ENCODE measurements at places on chromosomes 4 and X.

DNA sequence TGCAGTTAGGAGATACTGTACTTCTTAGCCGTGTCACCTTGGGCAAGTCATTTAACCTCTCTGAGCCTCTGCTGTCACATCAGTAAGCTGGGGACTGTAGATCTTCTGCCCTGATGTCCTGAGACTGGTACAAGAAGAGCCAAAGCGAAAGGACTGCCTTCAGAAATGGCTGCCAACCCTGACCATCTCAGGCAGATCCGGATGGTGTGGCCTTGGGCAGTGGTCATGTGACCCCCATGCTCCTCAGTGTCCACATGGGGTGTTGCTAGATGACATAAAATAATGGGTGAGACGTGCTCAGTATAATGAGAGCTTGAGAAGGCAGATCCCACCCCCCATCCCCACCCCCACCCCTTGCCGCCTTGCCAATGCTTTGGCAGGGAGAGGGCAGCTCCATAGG lies 60.4 kb upstream of the MTM1 start:
- DNase-seq = no peak

DNA sequence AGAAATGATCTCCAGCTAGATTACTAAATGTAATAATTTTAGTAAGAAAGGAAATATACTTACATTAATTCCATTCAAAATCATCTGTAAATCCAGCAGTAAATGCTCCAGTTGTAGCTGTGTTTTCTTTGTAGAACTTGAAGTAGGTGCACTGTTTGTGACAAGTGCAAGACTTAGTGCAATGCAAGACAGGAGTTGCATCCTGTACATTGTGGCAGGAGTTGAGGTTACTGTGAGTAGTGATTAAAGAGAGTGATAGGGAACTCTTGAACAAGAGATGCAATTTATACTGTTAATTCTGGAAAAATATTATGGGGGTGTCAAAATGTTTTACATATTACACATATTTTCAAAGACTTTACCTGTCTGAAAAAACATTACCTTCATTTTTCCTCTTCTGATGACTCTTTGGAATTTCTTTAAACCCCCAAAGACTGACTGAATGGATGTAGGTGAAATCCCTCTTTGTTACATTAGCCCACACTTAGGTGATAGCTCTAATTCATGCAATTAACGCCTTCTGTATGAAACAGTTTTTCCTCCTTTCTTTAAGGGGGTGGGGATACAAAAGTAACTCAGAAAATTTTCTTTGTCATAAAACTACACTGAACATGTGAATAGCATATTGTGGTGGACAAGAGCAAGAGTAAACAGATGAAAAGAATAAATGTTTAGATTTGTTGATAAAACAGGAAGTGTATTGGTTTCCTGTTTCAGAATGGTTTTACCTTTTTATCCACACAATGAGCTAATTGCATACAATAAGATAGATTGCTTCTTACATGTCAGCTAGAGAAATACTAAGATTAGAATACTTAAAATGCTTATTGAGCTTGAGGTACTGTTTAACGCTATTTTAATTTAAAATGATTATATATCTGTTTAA lies at the start of gene IL2:
IL2 (minus strand) TSS at position 495 of the 886 bp plus-strand sequence; CDS start at position 210, 285 bp downstream.
- DNase-seq = no peak

GRCh38 chr4:41423117-41423516 lies 114.8 kb upstream of the LIMCH1 start:
- DNase-seq = no peak

DNA sequence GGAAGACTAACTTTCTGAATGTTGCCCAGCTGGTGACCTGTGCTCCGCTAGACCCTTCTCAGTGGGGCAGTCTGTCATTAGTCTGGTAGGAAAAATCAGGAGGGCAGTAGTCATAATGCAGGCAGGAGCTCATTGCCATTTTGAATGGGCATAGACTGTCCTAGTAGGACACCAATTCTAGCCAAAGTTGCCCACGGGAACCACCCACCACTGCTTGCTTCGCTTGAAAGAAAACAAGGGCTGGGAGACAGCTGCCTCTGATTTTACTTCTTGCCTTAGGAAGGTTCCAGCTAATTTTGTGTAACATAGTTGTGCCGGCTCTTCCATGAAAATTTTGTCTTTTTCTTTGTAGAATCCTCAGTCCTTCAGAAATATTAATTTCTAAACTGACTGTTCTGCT lies 23.3 kb downstream of the HOPX start:
- no peak for DNase-seq

DNA sequence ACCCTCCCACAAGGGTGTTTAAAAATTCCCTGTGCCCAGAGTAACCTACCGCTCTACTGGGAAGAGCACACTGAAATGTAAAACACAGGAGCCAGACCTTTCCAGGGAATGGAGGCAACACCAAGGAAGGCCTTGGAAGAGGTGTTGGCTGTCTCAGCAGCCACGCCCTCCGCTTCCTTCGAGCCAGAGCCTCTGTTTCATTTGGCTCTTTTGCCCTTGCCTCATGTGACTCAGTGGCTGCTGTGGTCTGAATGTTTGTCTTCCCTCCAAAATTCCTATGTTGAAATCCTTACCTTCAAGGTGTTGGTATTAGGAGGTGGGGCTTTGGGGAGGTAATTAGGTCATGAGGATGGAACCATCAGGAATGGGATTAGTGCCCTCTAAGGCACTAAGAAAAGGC lies 11.3 kb downstream of the SCD5 start:
- no peak for DNase-seq

- no peak for DNase-seq
Observed at GRCh38 chr4:93317561-93317960, 511.0 kb upstream of the ATOH1 start.

GRCh38 chrX:151596282-151596681 lies 32.8 kb downstream of the PASD1 start:
- no peak for DNase-seq

- no peak for DNase-seq
Observed at GRCh38 chr4:139576219-139576618, 20.2 kb upstream of the SETD7 start.

GRCh38 chr4:99816545-99817308 lies at the start of gene DAPP1:
Gene DAPP1 (plus strand): TSS chr4:99816827. CDS start chr4:99816914, 87 bp downstream.
- DNase-seq = peak; percentile 96

DNA sequence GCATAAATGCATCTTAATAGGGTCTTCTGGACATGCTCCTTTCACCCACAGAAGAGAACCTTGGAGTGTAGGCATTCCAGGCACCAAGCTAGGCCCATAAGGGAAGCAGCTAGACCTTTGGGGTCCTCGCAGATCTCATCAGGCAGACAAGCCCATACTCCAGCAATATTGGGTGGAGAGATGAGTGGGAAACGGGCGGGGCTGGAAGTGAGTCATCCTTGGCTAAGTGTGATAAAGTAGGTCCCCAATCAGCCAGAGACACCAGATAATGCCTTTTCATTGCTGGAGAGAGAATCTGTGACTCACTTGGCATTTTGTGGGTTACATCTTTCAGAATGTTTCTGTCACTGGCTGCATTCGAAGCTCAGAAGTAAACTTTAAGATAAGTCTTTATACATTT lies 133.3 kb upstream of the MBNL3 start:
- no peak for DNase-seq

DNA sequence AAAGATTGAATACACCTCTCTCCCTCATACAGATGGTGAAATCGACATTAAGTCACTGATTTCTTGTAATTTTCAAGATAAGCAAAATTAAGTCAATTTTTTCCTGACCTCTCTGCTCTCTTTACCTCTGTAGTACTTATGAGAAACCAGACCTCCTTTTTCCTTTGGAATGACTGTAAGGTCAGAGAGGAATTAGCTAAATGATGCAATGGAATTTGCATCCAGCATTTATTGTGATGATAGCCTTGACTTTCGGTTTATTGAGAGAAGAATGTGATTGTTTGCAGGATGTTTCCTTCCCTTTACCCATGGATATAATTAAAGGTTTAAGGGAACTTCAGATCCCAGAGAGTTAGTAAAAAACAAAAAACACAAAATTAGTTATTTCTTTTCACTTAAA lies 22.4 kb downstream of the STK26 start:
- no peak for DNase-seq

Data from OCI-LY7 (cell line).